ENCODE measurements at places on chromosomes 1 and 21. TPM values are rescaled to one million over a fixed set of nuclear protein-coding genes. Genes with fewer than 3 reads are reported as not detected.
A peak's percentile ranks its signal among the peaks of the same experiment; 100 is the strongest.

The RPRD2 gene
- total RNA-seq: 26.7 TPM

The PLA2G2F gene
- not detected for total RNA-seq

The OR2T33 gene
- not detected for total RNA-seq

GRCh38 chr1:172230526-172230925, 190.0 kb upstream of the C1orf105 start:
- no peak overlapping the region for H3K27ac ChIP-seq
- H3K36me3 ChIP-seq: no peaks in the 10 kb centered on the region
- no peaks in the 10 kb centered on the region for H3K4me1 ChIP-seq
- H3K4me3 ChIP-seq: no peak overlapping the region
- no peaks in the 10 kb centered on the region for H3K27me3 ChIP-seq
- no peak for DNase-seq

DNA sequence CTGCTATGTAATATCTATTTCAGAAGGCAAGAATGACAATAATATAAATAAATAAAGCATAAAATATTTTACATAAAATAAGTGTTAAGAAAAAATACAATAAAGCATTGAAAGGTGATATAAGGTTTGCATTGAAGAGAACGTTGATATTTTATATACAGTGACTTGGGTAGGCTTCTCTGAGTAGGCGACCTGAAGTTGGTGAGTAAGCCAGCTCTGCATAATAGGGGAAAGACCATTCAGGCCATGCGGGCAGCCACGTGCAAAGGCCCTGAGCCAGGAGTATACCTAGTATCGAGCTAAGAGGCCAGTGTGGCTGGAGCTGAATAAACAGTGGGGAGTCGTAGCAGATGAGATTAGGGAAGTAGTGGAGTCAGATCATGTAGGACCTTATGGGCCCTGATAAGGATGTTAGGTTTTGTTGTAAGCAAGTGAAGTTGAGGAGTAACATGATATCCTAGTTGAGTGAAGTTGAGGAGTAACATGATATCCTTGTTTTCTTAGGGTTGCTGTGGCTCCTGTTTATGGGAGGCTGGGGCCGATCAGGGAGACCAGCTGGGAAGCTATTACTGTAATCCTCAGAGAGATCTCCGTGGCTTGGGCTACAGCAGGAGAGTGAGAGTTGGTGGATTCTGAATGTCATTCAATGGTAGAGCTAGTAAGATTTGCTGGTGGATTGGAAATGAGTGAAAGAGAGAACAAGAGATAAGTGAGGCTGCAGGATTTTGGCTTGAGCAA, 22.0 kb downstream of the KCNK1 start:
- H3K36me3 ChIP-seq: no peaks in the 10 kb centered on the region
- DNase-seq: no peak
- H3K4me3 ChIP-seq: no peak overlapping the region
- H3K4me1 ChIP-seq: no peaks in the 10 kb centered on the region
- H3K27ac ChIP-seq: no peak overlapping the region
- H3K27me3 ChIP-seq: no peaks in the 10 kb centered on the region

DNA sequence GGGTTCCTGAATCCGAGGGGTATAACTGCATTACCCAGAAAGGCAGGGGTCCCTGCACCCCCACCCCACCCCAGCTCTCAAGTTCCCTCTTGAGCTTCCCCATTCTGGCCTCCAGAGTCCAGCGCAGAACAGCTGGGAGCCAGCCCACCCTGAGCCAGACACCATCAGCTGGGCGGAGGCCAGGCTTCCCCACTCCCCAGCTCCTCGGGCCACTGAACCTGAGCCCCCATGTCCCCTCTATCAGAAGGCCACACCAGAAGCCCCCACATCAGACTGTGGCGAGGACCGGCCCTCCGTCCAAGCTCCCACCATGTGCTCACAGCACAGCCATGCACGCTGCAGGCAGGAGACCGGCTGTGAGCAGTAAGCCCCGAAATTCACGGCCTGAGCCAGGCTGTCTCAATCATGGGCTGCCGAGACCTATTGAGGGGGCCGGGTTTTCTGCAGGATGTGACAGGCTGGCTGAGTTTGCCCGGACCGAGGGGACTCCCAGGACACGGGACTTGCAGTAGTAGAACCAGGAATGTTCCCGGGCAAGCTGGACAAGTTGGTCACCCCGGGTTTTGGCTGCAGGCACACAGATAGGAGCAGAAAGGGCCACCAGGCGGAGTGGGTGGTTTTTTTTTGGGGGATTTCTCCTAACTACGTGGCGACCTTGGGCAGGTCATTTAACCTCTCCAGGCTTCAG, 25.5 kb upstream of the TNFRSF1B start:
- no peak overlapping the region for H3K4me3 ChIP-seq
- H3K27me3 ChIP-seq: no peaks in the 10 kb centered on the region
- H3K27ac ChIP-seq: no peak overlapping the region
- H3K36me3 ChIP-seq: no peaks in the 10 kb centered on the region
- peaks cover 12% of the 10 kb centered on the region for H3K4me1 ChIP-seq

GRCh38 chr1:93585059-93585966, 96.3 kb downstream of the BCAR3 start:
- H3K27ac ChIP-seq: peak overlapping the region; percentile 74
- H3K4me1 ChIP-seq: no peaks in the 10 kb centered on the region
- DNase-seq: peak; percentile 73
- no peaks in the 10 kb centered on the region for H3K36me3 ChIP-seq

The TNNT2 gene
- total RNA-seq: not detected

DNA sequence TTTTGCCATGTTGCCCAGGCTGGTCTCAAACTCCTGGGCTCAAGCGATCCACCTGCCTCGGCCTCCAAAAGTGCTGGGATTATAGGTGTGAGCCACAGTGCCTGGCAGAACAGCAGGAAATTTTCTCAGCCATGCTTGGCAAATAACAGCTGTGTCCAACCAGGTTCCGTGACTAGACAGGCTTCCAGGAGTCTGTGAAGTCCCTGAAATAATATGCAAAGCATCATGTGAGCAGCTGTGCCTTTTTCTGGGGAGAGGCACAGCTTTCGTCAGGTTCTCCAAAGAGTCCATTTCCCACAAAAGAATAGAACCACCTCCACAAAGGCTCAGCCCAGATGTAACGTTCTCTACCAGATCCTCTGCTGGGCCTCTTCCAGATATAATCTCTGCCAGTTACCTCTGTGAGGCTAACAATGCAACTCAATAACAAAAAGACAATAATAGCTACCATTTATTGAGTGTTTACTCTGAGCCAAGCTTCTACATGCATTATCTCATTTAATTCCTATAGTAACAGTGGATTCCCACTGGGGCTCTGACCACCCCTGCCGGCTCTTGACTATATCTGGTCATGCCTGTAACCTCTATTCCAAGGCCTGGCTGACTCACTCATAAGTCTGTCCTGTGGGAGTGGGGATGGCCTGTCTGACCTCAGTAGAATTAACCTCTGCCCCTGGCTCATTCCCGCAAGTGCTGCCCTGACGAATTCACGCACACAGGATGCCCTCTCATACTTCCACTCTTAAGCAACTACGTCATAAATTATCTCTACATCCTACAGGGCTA, 4.0 kb upstream of the NKAIN1 start:
- no peaks in the 10 kb centered on the region for H3K4me1 ChIP-seq
- H3K27ac ChIP-seq: no peak overlapping the region
- peak; percentile 4 for DNase-seq
- no peak overlapping the region for H3K4me3 ChIP-seq
- peaks cover 22% of the 10 kb centered on the region for H3K27me3 ChIP-seq

Data from sigmoid colon (tissue), 7 donors.